ENCODE measurements at places on chromosomes 13 and 19.

DNA sequence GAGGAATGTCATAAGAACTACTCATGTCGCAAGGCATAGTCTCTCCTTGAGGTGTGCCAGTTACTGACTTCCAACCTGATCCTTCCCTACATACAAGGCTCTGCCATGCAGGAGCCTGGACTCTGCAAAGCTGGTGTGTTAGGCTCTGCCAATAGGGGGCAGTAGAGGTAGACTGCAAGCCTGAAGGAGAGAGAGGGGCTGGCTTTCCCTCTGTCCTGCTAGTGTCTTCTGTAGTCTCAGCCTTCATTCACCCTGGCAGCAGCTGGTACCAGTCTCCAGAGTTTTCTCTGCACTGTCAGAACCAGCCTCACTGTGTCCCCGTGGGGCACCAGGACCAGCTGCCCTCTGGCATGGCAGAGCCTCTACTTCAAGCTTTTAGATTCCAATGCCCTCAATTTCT, 14.5 kb downstream of the SHISA2 start:
- no peak for DNase-seq

GRCh38 chr13:48827709-48828108, 148.0 kb upstream of the FNDC3A start:
- DNase-seq: no peak

DNA sequence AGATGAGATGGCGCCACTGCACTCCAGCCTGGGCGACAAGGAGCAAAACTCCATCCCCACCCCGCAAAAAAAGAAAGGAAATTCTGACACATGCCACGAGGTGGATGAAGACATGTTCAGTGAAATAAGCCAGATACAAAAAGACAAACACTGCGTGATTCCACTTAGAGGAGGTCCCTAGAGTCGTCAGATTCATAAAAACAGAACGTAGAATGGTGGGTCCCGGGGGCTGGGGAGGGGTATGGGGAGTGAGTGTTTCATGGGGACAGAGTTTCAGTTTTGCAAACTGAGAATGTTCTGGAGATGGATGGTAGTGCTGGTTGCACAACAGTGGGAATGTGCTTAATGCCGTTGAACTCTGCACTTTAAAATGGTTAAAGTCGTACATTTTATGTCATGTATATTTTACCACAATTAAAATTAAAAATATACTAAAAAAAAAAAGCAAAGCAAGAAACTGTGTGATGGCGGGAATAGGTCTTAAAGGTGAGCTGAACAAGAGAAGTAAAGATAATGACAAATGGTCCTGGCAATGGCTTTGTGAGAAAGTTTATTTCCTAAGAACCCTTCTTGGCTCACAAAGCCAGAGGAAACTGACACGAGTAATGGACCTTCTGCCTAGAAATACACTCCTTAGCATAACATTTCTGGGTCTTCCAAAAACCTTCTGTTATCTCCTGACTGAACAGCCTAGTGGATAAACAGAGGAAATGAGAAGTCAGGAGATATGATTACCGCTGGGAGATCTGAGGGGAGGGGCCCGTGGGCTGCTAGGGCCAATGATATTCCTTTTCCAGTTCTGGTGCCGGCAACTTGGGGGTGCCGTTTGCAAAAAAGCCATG, 4.2 kb upstream of the SPC24 start:
- no peak for DNase-seq

DNA sequence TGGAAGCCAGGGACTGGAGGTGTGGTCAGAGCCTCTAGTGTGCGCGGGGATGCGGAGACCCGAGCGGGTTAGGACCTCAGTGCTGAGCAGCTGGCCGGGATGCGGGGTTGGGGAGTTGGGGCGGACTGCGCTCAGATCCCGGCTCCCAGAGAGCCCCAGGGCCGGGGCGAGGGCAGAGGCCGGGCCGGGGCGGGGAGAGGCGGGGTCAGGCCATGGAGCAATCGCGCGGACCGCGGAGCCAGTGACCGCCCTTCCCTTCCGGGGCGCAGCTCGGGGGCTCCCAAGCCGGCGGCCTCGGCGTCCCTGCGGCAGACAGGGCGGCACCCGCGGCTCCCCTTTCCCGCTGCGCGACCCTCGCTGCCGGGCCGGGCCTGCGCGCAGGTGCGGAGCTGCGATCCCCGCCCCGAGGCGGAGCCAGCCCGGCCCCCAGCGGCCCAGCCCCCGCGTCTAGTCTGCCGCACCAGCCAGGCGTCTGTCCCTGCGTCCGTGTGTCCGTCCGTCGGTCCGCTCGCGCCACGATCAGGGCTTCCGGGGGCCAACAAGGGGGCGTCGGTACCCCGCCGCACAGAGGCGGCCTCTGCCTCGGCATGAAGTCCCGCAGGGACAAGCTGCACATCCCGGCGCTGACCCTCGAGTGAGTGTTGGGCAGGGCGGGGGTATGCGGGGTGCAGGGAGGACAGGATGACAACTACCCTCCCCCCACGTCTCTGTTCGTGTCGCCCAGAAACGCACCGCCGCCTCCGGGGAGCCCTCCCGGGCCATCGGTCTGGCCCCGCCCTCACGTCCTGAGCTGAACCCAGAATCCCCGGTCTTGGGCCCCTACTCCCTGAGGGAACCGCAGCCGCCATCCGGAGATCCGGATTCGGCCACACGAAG, 12.4 kb downstream of the MAST3 start:
- DNase-seq: no peak

DNA sequence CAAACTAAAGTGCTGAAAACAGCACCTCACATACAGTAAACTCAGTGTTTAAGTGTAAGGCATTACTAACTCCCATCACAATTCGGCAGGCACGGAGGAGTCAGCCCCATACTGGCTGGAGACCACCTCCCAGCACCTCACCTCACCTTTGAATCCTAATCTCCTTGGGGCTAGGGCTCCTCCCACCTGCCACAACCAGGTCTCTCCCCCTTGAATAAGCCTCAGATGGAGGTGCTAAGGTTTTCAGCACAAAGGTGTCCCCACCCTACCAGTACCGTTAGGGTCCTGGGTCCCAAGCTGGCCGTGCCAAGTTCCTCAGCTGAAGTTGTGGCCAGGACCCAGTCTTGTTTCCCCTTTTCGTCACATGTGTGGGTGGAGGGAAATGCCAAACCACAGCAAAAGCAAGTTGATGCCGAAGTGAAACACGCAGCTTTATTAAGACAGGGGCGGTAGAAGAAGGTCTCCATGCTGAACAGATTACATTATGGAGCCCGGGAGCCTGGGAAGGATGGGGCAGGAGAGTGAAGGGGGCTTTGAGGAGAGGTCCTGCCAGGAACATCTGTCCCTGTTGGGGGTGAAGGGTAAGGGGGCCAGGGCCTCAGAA, at the start of gene IGFLR1:
TSS of gene IGFLR1 (minus strand) at position 332 of the 604 bp plus-strand sequence. CDS start 1,272 bp downstream, outside the sequence.
- no peak for DNase-seq

GRCh38 chr19:6113616-6114188, 3.4 kb upstream of the RFX2 start:
- DNase-seq: no peak

All from NCI-H2029 treated with DMSO at 0.1 percent for 48 hours (cell line).